DMS53 (cell line): ENCODE measurements at places on chromosomes 1 and 21.
A peak's percentile ranks its signal among the peaks of the same experiment; 100 is the strongest.

DNA sequence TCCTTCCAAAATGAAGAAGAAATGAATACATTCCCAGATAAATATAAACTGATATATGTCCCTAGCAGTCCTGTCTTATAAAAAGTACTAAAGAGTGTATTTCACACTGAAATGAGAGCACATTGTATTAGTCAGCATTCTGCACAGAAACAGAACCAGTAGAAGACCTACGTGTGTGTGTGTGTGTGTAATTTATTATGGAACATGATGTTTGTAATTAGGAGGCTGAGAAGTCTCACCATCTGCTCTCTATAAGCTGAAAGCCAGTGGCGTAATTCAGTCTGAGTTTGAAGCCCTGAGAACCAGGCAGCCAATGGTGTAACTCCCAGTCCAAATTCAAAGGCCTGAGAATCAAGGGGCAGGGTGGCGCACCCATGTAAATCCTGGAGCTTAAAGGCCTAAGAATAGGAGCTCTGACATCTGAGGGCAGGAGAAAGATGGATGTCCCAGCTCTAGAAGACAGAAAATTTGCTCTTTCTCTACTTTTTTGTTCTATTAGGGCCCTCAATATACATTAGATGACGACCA, 146.5 kb upstream of the LYPLAL1 start:
- no peak for DNase-seq

DNA sequence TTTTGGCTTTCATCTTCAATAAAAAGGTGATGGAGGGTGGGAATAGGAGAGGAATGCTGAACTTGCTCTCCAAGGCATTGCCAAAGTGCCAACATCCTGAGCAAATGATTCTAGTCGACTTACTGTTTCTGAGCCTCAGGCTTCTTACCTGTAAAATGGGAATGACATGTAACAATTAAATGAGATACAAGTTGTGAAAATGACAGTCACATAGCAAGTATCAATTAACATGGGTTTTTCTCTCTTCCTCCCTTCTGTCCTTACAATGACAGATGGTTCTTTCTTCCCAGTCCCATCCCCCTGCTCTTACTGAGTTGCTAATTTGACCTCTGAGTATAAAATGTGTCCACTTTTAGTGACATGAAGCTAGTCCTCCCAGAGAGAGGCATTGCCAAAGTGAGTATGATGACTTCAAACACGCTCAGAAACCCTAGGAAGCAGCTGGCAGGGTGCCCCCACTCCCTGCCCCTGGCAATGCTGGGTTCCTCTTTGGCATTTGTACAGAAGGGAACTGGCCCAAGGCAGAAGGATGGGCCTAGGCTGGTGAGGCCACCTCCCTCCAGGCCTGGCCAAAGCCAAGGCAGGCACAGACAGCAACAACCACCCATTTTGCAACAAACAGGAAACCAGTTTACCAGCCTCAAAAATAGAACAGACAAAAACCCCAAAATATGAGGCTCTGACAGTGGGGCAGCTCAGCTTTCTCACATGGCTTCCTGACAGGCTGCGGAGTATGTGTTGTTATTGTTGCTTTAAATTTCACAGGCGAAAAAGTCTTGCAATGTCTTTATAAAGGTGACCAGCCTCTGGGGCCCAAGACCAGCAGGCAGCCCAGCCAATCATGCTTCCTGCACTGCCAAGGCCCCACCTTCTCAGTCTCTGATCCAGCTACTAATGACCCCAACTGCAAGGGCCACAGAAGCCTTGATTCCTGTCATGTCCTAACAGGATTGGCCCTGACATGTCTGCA, 115.9 kb downstream of the HIVEP3 start:
- DNase-seq, result no peak

DNA sequence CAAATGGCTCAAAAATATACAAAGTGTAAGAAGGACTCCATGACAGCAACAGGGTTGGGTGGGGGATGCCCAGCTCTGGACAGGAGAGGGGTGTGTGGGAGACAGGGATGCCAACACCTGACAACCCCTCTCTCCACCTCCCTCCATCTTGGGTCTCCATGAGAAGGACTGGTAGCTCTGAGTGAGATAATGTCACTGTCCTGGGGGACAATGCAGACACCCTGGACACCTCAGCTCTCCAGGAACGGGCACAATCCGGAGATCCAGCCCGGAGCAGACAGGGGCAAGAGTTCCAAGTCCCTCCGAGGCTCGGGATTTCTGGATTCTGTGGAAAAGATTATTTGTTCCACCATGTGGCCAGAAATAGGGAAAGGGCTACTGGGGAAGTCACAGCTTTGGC, 122.5 kb downstream of the GLIS1 start:
- no peak for DNase-seq

DNA sequence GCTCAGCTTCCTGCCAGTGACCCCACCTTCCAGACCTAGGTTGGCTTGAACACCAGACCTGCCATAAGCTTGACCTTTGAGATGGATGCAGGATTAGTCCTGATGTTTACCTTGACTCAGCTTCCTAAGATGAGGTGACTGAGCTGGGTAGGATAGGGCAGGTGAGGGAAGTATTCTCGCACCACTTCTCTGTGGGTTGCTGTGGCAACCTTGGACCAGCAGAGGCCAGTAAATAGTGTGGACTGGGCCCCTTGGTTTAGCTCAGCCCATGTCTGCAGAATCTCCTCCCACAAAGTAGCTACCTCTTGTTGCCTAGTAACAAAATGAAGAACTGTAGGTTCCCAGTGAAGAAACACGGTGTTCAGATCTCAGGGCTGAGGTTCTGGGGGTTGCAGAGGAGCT, 8.4 kb downstream of the RPS6KA1 start:
- peak; percentile 99 for DNase-seq

GRCh38 chr1:23905461-23906025, 7.6 kb downstream of the CNR2 start:
- DNase-seq, result no peak

DNA sequence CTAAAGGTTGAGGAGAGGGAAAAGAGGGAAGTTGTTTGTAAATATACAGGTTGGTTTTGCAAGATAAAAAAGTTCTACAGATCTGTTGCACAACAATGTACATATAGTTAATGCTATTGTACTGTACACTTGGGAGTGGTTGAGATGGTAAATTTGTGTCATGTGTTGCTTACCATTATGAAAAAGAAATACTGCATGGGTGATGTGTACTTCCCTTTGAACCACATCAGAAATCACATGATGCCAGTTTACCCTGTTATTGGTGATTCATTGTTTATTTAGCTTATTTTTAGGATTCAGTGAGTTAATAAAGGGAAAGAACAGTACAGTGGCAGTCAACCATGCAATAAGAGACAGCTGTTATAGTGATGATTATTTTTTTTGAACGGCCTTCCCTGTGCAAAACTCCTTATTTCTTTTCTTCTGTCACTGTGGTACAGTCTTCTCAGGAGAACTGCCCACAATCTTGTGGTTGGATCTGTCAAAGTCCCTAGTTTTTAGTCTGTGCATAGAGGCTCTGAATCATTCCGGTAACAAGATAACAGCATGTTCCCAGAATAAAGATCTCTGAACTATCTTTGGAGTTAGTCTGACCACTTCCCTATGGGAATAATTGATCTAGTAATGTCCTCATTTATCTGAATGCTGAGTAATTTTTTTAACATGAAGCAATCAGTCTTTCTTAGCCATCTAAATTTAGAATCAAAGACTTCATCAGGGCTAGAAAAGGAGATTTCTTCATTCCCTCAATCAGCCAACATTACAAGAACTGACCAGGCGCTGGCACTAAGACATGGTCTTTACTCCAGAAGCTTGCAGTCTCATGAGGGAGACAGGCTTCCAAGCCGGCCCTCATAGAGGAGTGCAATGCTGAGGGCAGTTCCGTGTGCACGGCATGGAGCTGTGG, 84.2 kb downstream of the SH3GLB1 start:
- DNase-seq, result peak; percentile 87

DNA sequence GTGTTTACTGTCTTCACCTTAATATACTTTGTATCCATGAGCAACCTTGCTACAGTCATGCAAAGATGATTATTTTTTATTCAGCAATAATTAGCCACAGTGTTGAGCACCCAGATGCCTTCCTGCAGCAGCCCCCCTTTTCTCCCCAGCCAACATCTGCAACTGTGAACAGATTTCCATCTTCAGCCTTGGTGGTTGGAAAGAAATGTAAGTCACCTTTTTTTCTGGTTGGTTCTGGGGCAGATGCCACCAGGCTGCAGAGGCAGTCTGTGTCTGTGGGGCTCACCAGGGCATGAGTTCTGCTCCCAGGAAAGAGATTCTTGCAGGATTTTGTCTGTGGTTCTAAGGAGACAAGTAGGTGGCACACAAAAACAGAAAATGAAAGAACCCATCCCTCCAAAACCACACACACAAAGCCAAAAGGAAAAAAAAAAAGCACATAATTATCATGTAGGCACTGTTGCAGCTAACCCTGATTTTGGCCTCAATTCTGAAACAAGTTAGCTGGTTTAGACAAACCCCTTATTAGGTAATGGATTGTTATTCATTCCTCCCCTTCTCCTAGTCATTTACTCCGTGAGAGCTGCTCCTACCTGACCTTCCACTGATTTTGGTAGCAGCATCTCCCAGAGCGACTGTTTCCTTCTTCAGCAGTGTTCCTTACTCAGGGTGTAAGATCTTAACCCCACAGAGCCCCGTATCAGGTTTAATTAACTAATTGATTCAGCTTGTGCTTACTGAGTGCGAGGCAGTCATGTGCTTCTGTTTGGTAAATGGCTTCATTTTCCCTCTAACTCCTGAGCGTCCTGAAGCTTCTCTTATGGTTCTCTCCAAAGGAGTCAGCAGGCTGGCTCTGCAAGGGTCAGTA, 36.5 kb downstream of the GALNT2 start:
- no peak for DNase-seq
